Stimulated activated CD8-positive, alpha-beta memory T cell treated with anti-CD3 and anti-CD28 coated beads, Interleukin-4, amount 100 ng/mL, for 48 hours (primary cell): ENCODE measurements at places on chromosomes 6 and 20.
A peak's percentile ranks its signal among the peaks of the same experiment; 100 is the strongest.

DNA sequence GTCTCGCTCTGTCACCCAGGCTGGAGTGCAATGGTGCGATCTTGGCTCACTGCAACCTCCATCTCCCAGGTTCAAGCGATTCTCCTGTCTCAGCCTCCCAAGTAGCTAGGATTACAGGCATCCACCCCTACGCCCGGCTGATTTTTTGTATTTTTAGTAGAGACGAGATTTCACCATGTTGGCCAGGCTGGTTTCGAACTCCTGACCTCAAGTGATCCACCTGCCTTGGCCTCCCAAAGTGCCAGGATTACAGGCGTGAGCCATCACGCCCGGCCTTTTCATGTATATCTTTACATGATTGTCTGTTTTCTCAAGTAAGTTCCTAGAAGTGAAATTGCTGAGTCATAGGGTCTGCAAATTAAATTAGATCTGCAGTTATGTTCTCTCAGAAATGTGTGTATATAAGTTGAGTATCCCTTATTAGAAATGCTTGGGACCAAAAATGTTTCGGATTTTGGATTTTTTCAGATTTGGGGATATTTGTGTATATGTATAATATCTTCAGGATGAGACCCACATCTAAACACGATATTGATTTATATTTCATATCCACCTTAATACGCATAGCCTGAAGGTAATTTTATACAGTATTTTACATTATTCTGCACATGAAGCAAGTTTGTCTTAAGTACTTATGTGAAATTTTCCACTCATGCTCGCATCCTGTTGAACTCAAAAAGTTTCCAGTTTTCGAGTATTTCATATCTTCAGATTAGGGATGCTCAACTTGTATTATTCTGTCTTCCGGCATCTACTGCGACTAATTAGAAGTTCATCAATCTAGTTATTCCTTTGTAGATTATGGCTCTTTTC lies 40.4 kb downstream of the TAB2 start:
- DNase-seq: no peak

DNA sequence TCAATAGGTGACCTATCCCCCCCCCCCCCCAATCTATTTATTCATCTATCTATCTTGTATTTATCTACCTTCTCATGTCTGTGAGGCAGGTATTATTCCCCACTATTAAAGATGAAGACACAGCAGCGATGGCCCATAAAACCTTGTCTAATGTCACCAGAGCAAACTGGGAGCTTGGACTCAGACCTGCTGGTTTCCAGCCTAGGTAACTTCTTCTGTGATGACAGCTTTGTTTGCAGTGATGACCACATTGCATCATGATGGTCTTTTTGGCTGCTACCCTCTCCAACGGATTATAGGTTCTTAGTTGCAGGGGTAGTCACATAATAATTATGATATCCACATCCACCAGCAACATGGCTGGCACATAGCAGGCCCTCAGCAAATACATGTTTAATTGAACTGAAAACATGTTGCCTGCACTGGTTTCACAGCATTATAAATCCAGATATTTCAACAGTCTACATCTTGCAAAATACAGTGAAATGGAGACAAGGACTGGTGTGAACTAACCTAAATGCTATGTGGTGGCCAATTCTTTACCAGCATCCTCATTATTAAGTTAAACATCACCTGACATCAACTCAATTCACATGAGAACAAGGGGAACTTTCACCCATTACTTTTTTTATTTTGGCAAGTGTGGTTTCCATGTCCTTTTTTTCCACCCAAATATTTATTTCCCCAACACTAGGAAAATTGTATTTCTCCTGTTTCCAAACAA lies 712.5 kb upstream of the NRSN1 start:
- DNase-seq: no peak

GRCh38 chr20:19616620-19617019 lies 141.4 kb upstream of the RIN2 start:
- DNase-seq: no peak

- DNase-seq: peak; percentile 76
Measured at GRCh38 chr6:41940759-41941279, 789 bp downstream of the CCND3 start.

- no peak for DNase-seq
Measured at GRCh38 chr6:56866917-56867522, 87.9 kb upstream of the BEND6 start.

GRCh38 chr6:85892346-85892745 lies 249.7 kb upstream of the SYNCRIP start:
- DNase-seq: no peak

GRCh38 chr20:10667077-10667401 lies 6.8 kb downstream of the JAG1 start:
- no peak for DNase-seq

GRCh38 chr20:1105599-1106194 lies 12.7 kb upstream of the PSMF1 start:
- DNase-seq: no peak

DNA sequence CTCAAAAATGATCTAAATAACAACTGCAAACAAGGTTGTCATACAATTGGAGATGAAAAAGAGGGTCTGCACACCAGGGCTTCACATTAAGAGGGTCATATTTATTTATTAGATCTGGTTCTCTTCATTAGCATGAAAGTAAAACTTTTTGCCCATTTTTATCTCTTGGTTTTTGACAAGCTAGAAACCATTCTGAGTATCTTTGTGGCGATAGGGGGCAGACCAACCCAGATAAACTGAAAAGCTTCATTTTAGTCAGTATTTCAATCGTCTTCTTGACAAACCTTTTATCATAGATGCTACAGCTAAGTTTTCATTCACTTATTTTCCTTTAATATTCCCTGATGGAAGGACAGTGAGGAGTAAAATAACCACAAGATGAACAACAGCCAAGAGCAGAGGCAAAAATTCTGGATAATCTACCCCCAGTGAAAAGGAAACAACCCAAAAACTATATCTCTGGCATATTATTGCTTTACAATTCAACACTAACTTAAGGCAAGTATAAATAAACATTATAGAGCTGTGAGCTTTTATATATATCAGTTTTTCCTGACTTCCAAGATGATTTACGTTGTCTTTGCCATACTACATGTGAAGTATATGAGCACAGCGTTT lies 45.2 kb downstream of the THEMIS start:
- DNase-seq: peak; percentile 49
